ENCODE measurements at places on chromosomes 4 and X.

GRCh38 chr4:159543831-159544230 is 441.0 kb downstream of the RAPGEF2 start:
- DNase-seq: no peak

DNA sequence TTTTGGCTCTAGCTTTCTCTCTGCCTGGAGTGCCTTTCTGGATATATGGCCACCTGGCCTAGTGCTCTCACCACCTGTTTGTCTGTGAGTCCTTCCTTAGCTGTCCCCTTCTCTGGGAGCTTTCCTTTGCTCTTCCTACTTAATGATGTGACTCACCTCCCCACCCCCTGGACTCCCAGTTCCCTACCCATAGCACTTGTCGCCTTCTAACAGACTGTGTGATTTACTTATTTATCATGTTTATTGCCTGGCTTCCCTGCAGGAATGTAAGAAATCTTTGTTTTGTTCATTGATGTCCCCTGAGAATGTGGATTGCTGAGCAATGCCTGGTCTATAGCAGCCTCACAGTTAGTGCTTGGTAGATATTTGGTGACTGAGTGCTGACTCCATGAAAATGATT is 18.9 kb downstream of the ADD1 start:
- no peak for DNase-seq

DNA sequence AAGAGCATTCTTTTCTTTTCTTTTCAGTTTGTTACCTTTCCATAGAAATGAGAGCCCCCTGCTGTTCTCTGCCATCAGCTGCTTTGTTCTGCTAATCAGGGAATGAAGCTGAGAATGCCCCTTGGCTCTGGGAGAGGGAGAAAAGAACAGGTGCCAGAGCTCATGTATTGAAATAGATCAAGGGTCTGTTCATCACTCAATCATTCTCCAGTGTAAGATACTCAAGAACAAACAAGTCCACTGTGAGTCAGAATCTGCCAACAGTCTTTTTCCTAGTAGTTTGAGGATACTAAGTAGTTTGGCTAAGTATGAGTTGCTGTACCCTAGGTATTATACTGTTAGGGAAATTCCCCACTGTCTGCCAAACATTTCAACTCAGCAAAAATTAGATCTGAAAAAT is 144.3 kb downstream of the RTL3 start:
- no peak for DNase-seq

DNA sequence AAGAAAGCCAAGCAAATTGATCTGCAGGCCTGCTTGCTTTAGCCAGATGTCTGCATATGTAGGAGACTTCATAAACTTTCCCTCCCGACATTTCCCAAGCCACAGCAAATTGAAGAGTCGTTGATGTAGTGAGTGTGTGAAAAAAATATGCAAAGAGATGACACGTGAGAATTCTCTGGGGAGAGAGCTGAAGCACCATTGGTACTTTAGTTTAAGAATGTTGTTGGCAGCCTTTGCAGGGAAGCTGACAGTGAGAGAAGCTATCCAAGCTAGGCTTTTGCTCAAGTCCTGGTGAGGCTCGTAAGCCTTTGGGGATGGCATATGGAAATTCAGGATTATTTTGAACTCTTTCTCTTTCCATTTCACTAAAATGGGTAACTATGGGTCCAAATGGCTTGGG is 87.5 kb downstream of the GLRA2 start:
- no peak for DNase-seq

GRCh38 chrX:47316276-47317025 is 53.9 kb upstream of the ZNF157 start:
- peak; percentile 2 for DNase-seq

- no peak for DNase-seq
These were observed 93.4 kb upstream of the MCF2 start for GRCh38 chrX:139801397-139801813.

GRCh38 chr4:99783940-99784339 is 32.7 kb upstream of the DAPP1 start:
- no peak for DNase-seq

All from NCI-H1105 treated with DMSO at 0.1 percent for 48 hours (cell line).